Psoas muscle (tissue), 8 donors: ENCODE measurements at places on chromosomes 4 and X. TPM values are rescaled to one million over a fixed set of nuclear protein-coding genes. Genes with fewer than 3 reads are reported as not detected.

The S100P gene
- total RNA-seq: 1.5 TPM

The SSX3 gene
- total RNA-seq: not detected

GRCh38 chr4:108203377-108203776 lies 34.6 kb upstream of the LEF1 start:
- H3K4me1 ChIP-seq: no peaks in the 10 kb centered on the region
- no peak overlapping the region for H3K27ac ChIP-seq
- no peak for DNase-seq
- H3K4me3 ChIP-seq: no peak overlapping the region
- no peaks in the 10 kb centered on the region for H3K36me3 ChIP-seq

DNA sequence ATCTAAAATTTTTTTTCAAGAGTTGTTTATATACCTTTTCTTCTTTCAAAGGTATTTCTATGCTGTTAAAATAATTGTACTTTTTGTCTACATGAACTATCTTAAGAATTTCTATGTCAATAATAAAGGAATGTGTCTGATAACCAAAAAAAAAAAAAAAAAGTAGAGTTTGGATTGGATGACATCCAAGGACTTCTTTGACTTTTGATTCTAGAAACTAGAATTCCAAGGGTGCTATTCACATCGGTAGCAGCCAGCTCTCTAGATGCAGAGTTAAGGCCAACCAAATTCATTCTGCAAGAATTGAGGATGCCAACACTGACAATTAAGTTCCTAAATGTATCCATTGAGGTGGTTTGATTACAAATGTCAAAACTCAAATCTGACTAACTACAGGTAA lies 42.0 kb upstream of the PRKG2 start:
- H3K4me1 ChIP-seq: no peaks in the 10 kb centered on the region
- no peak for DNase-seq
- H3K36me3 ChIP-seq: no peaks in the 10 kb centered on the region
- H3K4me3 ChIP-seq: no peak overlapping the region
- no peaks in the 10 kb centered on the region for H3K27me3 ChIP-seq
- no peak overlapping the region for H3K27ac ChIP-seq

DNA sequence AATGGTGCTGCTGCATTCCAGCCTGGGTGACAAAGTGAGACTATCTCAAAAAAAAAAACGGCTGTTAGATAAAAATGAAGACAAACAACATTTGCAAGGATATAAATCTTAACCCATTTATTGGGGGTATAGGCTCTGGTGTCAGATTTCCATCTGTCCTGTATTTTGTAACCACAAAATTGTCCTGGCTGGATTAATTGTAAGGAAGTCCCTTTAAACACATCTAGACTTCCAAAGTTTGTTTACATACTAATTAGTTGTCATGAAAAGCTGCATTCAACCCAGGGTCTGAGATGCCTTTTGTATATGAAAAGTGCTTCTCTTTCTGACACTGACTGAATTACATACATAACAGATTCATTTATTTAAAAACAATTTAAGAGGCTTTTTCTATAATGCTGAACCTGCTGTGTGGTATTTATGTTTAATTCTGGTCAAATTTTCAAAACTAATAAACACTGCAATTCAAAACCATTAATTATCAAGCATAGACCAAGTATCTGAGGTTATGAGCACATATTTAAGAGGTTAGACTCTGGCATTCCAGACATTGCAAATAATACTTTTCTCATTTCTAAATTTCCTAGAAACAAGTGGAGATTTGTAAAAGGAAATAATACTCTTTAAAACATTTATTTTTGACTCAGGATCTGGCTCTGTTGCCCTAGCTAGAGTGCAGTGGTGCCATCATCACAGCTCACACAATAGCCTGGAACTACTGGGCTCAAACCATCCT lies 17.5 kb upstream of the UGDH start:
- no peaks in the 10 kb centered on the region for H3K27me3 ChIP-seq
- no peak overlapping the region for H3K27ac ChIP-seq
- no peaks in the 10 kb centered on the region for H3K36me3 ChIP-seq
- DNase-seq: no peak
- no peaks in the 10 kb centered on the region for H3K4me1 ChIP-seq
- H3K4me3 ChIP-seq: no peak overlapping the region

DNA sequence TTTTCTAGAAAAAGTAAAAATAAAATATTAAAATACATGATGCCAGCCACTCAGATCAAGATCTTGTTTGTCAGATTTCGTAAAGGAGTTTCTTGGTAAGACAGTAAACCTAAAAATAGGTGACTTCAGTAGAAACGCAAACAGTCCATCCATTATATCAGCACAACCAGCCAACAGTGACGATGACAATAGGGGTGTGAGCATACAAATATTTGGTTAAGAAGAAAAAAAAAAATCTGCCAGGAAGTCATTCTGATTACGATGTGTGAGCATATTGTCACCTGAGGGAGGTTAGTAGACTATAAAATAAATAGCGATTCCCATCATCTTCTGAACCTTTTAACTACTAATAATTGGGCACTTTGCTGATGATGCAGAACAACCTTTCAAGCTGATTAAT lies 37.6 kb downstream of the SLC7A11 start:
- no peaks in the 10 kb centered on the region for H3K36me3 ChIP-seq
- no peaks in the 10 kb centered on the region for H3K27me3 ChIP-seq
- H3K4me1 ChIP-seq: peaks cover 3% of the 10 kb centered on the region
- no peak overlapping the region for H3K4me3 ChIP-seq

DNA sequence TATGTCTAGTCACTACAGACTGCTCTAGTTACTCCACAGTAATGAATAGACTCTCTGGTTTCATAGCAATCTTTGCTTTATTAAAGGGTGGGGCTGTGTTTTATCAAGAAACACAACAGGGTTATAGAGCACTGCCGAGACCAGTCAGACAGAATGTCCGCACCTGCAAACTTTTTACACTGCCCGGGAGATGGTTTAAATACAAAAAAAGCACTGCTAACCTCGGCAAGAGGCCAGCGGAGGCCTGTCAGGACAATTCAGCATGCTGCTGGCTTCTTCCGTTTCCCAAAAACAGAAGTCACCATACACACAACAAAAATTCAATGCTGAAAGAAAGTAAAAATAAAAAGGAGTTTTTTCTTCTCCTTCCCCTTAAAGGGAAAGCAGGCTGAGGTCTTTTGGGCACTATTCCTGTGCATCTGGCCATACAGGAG lies 67.4 kb downstream of the IRF2 start:
- H3K4me3 ChIP-seq: no peak overlapping the region
- peaks cover 39% of the 10 kb centered on the region for H3K4me1 ChIP-seq

DNA sequence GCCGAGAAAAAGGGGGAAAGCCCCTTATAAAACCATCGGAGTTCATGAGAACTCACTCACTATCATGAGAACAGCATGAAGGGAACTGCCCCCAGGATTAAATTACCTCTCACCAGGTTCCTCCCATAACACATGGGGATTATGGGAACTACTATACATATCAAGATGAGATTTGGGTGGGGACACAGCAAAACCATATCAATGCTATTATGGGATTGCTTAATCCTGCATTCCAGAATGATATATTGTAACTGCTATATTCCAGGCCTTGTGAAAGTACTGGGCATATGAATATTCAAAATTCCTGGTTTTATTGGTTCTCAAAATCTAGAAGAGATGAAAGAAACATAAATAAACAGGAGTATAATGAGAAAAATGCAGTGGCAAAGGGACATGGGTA lies 29.3 kb downstream of the NPY1R start:
- no peak overlapping the region for H3K4me3 ChIP-seq
- H3K36me3 ChIP-seq: no peaks in the 10 kb centered on the region
- H3K4me1 ChIP-seq: no peaks in the 10 kb centered on the region
- no peak for DNase-seq
- no peak overlapping the region for H3K27ac ChIP-seq
